H4 (cell line): ENCODE measurements at places on chromosomes 6 and 20. TPM values are rescaled to one million over a fixed set of nuclear protein-coding genes. Genes with fewer than 3 reads are reported as not detected.

DNA sequence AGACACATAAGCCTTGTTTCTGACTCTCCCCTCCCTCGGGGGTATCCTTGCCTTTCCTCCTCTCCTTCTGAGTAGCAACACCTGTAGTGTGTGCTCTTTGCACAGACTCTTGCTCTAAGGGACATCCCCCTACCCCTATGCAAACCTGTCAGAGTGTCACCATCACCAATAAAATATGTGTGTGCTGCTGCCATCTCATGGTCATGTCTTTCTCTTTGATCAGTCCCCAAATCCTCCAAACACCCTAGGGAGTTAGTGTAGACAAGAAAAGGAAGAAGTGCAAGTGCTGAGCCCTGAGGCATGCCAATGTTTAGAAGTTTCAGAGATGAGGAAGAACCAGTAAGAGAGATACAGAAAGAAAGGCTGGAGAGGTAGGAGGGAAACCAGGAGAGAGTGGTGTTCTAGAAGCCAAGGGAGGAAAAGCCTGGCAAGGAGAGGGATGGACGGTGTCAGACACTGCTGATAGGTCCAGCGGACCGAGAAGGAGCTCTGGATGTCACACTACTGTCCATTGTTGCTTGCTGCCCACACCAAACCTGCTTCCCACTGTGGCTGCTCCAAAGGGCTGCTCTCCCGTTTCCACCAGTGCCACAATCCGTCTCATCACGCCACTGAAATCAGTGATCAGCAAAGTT is 16.4 kb downstream of the TRMT6 start:
- DNase-seq = no peak

- no peak for DNase-seq
Measured at GRCh38 chr6:36824253-36824652, 15.0 kb downstream of the CPNE5 start.

DNA sequence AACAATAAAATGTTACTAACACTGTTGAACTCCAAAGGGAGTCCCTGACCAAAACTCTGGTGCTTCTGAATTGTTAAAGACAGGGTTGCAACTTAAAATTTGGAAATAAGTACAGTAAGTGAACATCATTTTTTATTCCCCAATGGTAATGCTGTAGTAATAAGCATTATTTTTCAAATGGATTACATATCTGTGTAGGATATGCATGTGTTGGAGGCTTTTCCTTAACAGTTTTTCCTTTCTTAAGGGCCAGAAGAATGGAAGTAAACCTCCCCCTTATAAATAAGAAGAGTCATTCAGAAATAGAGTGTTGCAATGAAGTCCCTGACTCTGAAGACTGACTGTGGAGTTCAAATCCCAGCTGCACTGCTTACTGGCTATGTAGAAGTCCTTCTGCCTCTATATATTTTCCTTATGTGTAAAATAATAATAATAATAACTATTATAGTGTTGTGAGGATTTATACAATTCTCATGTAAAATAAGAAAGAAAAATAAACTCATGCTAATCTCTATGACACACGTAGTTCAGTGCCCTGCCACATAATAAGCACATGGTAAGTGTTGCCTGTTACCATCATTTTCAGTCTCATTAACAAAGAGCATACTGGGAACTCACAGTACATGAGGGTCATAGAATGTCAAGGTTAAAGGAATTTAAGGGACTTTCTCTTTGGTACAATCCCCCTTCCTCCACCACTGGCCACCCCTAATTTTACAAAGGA is 129.8 kb upstream of the SMLR1 start:
- DNase-seq = no peak

DNA sequence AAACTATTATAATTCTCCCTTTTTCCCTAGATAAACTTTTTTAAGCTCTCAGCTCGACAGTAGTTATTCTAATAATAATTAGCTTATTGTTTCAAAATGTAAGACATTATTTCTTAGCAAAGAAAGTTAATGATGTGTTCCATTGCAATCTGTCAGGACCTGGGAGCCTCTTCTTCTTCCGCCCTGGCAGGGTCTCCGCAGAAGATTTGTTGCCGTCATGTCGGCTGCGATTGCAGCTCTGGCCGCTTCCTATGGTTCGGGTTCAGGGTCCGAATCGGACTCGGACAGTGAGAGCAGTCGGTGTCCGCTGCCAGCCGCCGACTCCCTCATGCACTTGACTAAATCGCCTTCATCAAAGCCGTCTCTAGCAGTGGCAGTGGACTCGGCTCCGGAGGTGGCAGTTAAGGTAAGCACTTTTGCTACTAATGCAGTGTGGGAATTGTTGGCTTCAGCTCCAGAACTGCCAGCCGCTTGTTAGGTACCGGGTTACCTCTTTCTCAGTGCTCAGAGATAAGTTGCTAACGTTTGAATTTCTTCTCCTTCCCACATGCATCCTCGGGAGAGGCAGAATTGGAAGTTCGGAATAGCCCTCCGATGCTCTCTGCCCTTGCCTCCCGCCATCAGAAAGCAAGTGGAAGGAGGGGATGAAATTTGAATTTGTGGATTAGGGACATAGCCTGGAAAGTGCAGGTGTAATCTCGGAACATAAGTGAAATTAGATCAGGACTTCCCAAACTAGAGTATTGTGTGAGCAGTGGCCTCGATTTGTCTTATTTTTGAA is at the start of gene CDC40:
Gene CDC40 (plus strand): TSS at position 200 of the 781 bp plus-strand sequence. CDS start 18 bp downstream, at position 218.
- DNase-seq = peak; percentile 14

DNA sequence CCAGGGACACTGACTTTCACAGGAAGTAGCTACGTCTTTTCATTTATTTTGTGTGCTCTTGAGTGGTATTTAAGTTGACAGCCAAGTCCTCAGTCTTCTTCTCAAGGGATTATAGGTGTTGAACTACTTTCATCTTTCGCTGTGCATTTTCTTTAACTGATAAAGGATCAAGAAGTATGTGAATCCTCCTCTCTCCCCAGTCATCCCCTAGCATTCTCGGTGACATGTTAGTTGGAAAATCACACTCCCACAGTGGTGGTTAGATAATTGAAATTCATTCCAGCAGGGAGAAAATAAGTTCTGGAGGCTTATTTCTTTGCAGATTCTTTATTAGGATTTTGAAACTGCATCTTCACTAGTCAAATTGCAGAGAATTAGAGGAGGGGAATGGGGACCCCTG is 569.4 kb downstream of the MEI4 start:
- DNase-seq = no peak

GRCh38 chr6:153831350-153832078 is 207.5 kb upstream of the OPRM1 start:
- no peak for DNase-seq

DNA sequence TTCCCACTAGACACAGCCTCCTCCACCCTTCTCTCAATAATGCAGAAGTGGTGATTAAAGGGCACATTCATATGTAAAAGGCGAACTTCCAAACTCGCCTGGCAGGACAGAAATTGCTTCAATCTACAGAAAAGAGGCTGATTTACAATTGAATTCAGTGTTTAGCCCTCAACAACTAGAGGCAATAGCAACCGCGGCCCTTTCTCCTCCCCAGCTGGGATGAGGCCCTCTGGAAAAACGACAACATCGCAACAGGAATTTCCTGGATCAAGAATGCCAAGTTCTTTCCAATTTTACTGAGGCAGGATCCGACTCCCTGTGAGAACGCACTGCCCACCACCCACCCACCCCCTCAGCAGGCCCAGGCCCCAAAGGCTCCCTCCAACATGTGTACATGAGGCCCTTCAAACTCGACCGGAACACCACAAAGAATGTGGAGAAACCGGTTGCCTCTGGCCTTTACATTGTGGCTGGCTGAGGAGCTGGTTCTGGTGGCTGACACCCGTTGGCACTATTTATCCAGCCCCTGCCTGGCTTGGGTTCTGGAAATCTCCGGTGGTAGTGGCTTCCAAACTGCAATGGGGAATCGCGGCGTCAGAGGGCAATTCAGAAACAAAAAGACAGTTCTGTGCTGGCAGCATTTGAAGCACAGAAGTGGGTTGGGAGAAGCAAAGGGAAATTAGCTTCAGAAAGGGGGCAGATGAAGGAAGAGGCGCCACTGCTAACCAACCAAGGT is 36.8 kb downstream of the ZMYND8 start:
- DNase-seq = no peak

- DNase-seq = peak; percentile 40
Measured at GRCh38 chr6:30707281-30707850, 9.7 kb downstream of the MDC1 start.

DNA sequence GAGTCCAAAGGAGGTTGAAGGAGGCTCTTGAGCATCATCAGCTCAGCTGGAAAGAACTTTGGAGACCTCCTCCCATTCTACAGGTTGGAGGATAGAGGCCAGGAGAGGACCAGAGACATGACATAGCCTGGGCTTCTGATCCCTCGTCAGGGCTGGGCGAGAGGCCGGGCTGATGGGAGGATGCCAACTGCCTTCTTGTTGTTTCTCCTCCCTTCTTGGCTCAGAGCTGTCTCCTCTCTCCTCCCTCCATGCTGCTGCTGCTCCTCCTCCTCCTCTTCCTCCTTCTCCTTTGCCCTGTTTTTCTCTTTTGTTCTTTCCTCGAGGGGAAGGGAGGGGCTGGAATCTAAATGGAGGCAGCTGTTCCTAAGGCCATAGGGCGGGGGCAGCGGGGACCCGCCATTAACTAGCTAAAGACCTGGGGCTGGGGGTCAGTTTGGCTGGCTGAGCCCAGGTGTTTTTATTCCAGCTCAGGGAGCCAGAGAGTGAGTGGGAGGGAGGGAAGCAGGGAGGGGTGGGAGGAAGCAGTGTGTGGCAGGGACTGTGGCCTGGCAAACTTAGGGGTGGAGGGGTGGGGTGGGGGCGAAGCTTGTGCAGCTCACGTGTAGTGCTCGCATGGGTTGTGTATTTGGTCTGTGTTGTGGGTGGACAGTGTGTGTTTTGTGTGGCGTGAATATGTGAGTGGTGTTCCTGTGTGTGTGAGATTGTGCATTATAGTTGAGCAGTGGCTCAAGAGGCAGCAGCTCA is 84.8 kb downstream of the CD40 start:
- no peak for DNase-seq

GRCh38 chr6:14040042-14040441 is 77.5 kb upstream of the CD83 start:
- DNase-seq = no peak

GRCh38 chr6:36371211-36371610 is 16.3 kb downstream of the ETV7 start:
- DNase-seq = no peak

GRCh38 chr20:3421985-3422384 is 14.5 kb upstream of the DNAAF9 start:
- no peak for DNase-seq

- peak; percentile 72 for DNase-seq
Measured at GRCh38 chr20:35302421-35303335, 10.5 kb upstream of the FAM83C start.

GRCh38 chr6:147304016-147304415 is 99.8 kb downstream of the STXBP5 start:
- DNase-seq = no peak

DNA sequence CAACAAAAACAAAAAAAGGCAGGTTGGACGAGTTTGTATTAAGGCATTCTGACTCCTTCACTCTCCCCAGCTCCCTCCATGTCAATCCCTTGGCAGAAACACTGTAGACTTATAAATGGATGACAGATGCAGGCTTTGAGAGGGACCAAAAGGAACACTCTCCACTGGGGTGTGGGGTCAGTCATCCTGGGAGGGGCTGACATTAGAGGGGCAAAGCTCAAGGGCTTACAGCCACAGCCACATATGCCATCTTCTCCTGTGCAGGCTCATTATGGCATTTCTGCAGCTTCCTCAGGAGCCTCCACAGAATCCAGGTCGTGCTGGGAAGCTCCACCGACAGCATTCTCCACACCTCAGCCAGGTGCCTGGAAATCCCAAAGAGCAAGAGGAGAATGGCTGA is 33.0 kb upstream of the RBL1 start:
- no peak for DNase-seq

DNA sequence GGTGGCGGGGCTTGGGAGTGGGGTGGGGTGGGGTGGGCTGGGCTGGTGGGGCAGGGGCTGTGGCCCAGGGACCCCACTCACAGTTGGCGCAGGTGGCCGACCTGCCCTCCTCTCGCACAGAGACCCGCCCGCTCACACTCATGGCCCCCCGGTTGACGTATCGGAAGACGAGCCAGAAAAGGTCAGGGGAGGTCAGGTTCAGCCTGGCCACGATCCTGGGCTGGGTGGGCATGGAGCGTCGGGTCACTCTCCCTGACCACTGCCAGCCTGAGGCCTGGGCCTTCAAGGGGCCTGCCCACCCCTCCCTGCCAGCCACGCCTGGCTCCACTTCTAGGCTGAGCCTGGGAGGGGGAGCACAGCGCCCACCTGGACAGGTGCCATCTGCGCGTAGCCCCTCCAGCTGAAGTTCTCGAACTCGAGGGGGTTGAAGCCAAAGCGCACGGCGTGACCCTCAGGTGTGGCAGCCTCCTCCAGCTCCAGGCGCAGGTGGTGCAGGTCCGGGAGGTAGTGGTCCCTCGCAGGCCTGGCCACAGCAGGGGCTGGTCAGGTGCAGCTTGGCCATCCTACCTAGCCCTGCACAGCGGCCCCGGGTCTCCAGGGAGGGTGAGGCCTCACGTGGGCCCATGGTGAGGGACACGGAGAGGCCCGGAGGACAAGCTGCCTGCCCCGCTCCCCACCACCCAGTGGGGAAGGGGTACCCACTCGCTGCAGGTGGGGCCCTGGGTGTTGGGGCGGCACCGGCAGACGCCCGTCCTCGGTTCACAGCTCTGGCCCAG is 31.2 kb downstream of the ADRM1 start:
- no peak for DNase-seq

DNA sequence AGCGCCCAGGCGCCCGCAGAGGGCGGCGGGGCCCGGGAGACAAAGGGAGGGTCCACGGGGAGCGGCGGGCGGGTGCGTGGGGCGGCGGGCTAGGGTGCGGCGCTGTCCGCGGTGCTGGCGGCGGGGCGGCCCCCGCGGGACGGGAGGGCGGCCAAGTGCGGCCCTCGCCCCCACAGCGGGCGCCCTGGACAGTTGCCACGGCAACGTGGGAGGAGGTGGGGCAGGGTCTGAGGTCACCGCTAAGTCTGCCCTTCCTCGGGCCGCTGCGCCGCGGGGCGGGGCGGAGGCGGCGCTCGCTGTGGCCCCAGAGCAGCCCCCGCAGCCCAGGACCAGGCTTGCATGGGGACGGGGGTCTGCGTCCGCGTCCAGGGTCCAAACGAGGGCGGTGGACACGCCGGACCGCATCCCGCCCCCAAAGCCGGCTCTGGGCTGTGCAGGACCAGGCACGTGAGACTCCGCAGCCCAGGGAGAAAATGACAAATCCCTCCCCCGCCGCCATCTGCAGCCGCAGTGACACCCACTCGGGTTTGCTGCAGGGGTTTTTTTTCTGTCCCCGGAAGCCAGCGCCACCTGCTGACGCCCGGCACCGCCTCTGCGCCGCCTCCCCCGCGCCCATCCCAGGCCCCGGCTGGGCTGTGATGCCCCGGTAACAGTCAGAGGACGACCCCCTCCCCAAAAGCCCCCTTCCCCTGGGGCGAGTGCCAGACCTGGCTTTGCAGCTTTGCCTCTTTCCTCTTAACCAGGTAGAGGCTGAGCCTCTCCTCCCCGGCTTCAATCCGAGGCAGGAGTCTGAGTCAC is 36.8 kb downstream of the YTHDF1 start:
- DNase-seq = peak; percentile 39

GRCh38 chr6:48765352-48765961 is 654.5 kb upstream of the PTCHD4 start:
- peak; percentile 80 for DNase-seq

Gene FKBP1C
- 0.14 and 0.15 TPM in 2 replicates for total RNA-seq

Gene RFX6
- not detected in 2 replicates for total RNA-seq

Gene TSPO2
- total RNA-seq = not detected in 2 replicates

Gene C6orf58
- total RNA-seq = not detected in 2 replicates

Gene PTPRT
- not detected in 2 replicates for total RNA-seq

Gene TFAP2C
- 6.2 and 7.2 TPM in 2 replicates for total RNA-seq

Gene NSFL1C
- 31.9 and 38.2 TPM in 2 replicates for total RNA-seq

Gene TRIM15
- total RNA-seq = 0.04 TPM in 1 of 2 replicates, not detected in the other

Gene ANGPT4
- 0.53 and 1.3 TPM in 2 replicates for total RNA-seq

Gene BANF2
- not detected in 2 replicates for total RNA-seq

Gene CSNK2A1
- total RNA-seq = 161 and 197 TPM in 2 replicates

Gene SLC22A2
- not detected in 2 replicates for total RNA-seq

Gene SLC52A3
- 0.12 TPM in 1 of 2 replicates, not detected in the other for total RNA-seq

Gene HSPA12B
- 0.12 TPM in 1 of 2 replicates, not detected in the other for total RNA-seq
